Renal pelvis (tissue), 12 donors: ENCODE measurements at places on chromosomes 11 and 22. TPM values are rescaled to one million over a fixed set of nuclear protein-coding genes. Genes with fewer than 3 reads are reported as not detected.

The C11orf42 gene
- 2.5 TPM for polyA plus RNA-seq

GRCh38 chr11:105697291-105697690, 87.4 kb downstream of the GRIA4 start:
- DNase-seq = no peak

GRCh38 chr22:17258015-17258787, 39.0 kb upstream of the ADA2 start:
- DNase-seq = peak; percentile 87

GRCh38 chr11:64745521-64746328, 1.8 kb upstream of the RASGRP2 start:
- no peak for DNase-seq

GRCh38 chr11:132852361-132852760, 679.9 kb downstream of the OPCML start:
- DNase-seq = no peak

GRCh38 chr11:60985991-60986915, 14.8 kb downstream of the CD6 start:
- DNase-seq = no peak

The FXYD6 gene
- polyA plus RNA-seq = 136 TPM

DNA sequence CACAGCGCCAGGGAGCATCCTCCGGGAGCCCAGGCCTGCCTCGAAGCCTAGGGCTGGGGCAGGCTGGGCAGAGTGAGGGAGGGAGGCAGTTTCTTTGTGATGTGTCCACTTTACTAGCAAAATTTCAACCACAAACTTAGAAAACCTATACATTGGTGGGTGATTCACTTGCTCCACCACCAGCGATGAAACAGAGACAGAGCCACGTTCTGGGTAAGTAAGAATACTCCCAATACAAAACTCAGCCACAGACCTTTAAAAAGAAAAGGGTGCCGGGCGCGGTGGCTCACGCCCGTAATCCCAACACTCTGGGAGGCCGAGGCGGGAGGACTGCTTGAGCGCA, 22.3 kb downstream of the CDKN1C start:
- DNase-seq = no peak

The OR52B4 gene
- not detected for polyA plus RNA-seq

DNA sequence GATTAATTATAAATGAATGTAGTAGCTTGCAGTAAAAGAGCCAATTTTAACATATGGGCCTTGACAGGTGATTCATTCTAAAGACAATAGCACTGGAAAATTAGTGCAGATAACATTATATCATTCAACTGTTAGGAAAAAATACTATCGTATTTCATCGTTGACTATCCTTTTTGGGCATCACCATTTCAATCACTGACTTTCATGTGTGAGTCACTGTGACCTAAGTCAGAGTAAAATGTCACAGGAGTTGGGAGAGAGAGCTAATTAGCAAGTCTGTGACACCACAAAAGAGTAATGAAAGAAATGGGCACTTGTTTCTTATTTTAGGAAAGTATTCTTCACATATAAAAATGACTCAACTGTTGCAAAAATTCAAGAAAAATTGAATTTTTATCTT, 253.8 kb upstream of the CNTN5 start:
- no peak for DNase-seq

GRCh38 chr22:17269224-17269606, 50.0 kb upstream of the ADA2 start:
- DNase-seq = no peak

DNA sequence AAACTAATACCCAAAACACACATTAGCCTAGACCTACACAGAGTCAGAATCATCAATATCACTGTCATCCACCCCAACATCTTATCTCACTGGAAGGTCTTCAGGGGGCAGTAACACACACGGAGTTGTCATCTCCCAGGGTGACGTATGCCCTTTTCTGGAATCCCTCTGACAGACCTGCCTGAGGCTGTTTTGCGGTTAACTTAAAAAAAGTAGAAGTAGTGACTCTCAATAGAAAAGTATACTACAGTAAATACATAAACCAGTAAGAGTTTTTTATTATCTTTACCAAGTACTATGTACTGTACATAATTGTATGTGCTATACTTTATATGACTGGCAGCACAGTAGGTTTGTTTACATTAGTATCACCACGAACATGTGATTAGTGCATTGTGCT, 80.5 kb downstream of the PGR start:
- no peak for DNase-seq

DNA sequence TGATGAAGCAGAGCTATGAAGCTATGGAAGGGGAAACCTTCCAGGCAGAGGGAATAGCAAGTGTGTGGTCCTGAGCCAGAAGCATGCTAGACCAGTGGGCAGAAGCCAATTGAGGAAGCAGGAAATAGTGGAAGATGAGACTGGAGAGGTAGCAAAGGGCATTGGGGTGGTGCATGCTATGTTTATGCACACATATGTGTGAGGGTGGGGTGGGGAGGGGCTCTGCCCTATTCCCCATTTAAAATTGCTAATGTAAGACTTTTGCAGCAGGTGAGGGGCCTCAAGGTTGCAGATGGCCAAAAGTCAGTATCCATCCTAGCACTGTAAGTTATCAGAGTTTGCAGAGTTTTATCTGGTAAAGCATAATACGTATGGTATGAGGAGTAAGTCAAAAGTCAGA, 626.6 kb upstream of the KIRREL3 start:
- no peak for DNase-seq

DNA sequence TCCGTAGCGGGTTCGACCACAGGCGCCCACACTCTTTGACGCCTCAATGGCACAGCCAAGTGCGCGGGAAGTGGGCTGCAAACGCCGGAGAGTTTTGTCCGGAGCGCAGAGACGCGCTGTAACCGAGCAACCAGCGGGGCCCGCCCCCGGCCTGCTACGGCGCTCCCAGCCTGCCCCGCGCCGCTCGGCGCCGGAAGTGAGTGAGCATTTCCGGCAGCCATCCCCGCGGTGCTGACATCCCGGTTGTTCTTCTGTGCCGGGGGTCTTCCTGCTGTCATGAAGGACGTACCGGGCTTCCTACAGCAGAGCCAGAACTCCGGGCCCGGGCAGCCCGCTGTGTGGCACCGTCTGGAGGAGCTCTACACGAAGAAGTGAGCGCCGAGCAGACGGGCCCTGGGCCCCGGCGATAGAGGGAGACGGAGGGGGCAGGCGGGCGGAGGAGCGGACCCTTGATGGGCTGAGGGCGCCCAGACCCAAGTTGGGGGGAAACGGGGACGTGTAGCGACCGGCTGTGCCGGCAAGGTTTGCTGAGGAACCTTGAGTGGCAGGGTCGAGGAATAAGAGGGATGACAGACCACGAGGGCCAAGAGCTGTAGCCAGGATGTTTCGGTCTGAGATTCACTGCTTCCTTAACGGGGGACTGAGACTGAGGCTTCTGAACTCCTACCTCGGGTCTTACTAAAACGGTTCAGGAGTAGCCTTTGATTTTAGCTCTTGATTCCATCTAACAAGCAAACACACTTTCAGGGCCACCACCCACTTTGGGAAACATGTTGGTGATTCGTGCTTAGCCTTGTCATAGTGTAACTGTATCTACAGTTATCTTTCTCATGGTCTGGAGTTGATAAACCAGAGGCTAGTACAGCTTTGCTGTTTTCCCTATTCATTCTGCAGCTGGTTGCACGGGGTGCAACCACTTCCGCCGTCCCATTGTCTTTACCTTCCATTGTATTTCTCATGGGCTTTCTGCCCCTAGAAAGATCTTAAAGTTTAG, at the start of gene PSMD13:
TSS of gene PSMD13 (plus strand) at position 203 of the 994 bp plus-strand sequence. CDS start at position 277, 74 bp downstream.
- DNase-seq = peak; percentile 86

- no peak for DNase-seq
Measured at GRCh38 chr11:120280600-120281051, 40.7 kb downstream of the POU2F3 start.

GRCh38 chr11:101617735-101618332, 34.0 kb upstream of the TRPC6 start:
- DNase-seq = peak; percentile 17

DNA sequence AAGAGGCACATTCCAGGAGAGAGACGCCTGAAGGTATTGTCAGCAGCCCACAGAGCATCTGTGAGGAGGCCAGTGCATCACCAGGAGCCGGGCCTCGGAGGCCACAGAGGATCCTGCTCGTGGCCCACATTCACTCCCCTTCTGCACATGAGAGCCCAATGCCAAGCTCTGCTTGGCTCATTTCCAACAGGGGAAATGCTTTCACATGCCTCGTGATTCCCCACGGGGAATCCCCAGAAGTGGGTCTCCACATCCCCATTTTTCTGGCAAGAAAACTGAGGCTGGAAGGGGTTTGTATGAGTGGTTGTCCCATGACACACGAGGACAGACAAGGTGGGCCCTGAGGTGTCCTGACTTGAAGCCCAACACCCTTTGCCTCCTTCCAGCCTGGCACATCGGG, 34.4 kb downstream of the TP53I11 start:
- DNase-seq = no peak

The TRIM6 gene
- 20.0 TPM for polyA plus RNA-seq

DNA sequence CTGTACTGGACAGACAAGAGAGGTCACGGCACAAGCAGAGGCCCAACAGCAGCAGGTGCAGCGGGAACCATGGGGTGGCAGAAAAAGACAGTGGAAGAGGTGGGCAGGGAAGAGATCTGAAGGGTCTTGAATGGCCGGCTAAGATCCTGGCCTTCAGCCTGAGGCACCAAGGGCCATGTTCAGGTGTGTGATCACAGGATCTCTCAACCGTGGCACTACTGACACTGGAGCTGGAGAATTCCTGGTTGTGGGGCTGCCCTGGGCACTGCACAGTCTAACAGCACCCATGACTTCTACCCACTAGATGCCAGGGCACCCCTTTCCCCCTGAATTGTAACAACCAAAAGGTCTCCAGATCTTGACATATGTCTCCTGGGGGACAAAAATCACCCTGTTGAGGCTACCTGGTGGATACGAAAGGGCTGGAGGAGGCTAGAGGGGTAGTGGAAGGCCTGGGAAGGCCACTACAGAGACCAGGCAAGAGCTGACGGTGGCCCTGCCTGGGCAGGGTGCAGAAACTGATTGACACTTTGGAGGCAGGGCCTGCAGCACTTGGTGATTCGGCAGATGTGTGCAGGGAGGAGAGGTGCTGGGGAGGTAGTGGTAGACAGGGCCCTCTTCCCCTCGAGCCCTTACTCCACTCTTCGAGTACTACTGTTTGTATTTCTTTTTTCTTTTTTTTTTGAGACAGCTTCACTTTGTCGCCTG, 8.3 kb downstream of the CSNK1E start:
- DNase-seq = no peak

DNA sequence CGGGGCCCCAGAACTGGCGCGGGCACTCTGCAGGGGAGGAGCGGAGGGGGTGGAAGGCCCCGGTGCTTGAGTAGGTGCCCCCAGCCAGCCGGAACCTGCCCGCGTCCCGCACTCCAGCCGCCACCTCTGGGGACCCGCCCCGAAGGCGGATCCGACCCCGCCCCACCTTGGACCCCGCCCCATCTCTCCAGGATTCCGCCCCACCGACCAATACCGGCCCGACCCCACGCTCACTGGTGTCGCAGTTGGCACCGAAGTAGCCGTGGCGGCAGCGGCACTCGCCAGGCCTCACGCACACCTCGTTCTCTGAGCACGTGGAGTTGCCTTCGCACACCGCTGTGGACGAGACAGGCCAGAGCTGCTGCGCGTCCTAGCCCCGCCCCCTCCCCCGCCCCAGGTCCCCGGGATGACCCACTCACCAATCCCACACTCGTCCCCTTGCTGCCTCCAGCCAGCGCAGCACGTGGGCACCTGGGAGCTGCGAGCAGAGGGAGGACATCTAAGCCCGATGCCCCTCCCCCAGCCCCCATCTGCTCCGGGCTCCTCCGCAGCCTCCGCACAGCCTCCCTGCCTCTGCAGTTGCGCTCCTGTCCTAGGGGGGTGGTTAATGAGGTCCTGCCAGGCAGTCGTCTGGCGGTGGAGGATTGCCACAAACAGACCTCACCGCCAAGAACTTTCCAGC, 6.0 kb downstream of the SCARF2 start:
- DNase-seq = no peak

DNA sequence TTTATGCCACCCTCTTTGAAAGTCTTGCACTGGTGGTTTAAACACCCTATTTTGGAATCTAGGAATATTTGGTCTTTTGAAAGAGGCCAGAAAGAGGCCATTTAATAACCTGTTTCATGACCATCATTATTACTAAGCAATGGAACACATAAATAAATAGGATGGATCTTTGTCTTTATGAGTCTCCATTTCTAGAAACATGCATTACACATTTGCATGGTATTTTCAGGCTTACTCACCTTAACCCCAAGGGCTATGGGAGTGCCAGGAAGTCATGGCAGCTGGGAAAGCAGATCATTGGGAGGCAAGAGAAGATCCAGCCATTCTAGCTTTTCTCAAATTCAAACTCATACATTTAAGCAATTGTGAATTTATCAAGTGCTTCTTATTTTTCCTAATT, 185.8 kb upstream of the POU2AF2 start:
- no peak for DNase-seq

DNA sequence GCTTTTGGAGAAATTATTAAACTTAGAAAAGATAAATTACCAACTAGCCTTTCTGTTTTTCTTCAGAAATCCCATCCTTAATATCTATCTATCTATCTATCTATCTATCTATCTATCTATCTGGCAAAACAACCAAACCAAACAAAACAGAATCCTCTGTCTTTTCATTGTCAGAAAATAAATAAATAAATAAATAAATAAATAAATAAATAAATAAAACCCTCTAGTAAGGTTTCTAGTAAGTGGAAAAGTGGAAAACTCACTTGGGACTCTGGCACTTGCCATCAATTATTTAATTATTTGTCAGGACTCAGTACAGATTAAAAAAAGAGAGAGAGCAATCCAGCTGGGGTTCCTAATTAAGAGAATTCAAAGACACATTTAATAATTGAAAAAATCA, 556.2 kb upstream of the CHORDC1 start:
- no peak for DNase-seq

The ZDHHC8 gene
- 51.6 TPM for polyA plus RNA-seq

DNA sequence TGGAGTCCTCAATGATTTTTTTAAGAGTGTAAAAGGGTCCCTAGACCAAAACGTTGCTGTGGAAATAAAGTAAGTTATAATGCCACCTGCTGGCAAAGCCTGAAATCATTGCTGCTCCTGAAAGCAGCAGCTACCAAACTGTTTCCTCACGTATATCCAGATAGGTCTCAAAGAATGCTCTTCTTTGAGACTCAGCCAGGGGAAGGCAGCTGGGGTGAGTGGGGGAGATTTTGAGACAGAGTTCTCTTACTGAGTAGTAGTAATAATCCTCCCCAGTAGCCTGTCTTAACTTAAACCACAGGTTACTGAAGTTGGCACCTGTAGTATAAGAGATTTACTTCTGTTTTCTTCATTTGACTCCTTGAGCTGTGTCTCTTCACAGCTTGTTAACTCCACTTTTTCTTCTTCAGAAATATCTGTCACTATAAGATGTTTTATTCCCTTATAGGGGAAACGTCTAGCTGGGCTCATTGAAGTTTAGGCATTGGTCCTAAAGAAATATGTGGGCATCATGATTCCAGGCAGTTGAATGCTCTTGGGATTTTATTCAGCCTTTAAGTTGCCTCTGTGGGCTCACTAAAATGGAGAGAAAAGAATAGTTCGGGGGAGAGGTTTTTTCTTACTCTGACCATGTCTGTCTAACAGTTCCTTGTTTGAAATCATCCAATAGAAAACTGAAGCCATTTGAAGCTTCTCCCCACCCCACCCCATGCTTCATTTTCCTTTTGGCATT, 77.9 kb downstream of the BTBD10 start:
- DNase-seq = peak; percentile 62

GRCh38 chr11:128200467-128200866, 386.9 kb downstream of the ETS1 start:
- DNase-seq = no peak
